Activated naive CD8-positive, alpha-beta T cell treated with anti-CD3 and anti-CD28 coated beads, Interleukin-2, amount 10 ng/mL, durations not matched to agents 7 days and 5 days (primary cell): ENCODE measurements at places on chromosomes 7 and 10.
A peak's percentile ranks its signal among the peaks of the same experiment; 100 is the strongest.

GRCh38 chr7:70756789-70757188 is 375.2 kb upstream of the GALNT17 start:
- H3K4me1 ChIP-seq = no peaks in the 10 kb centered on the region
- H3K27ac ChIP-seq = no peak overlapping the region
- no peak overlapping the region for H3K4me3 ChIP-seq
- no peak for DNase-seq
- no peaks in the 10 kb centered on the region for H3K36me3 ChIP-seq
- no peaks in the 10 kb centered on the region for H3K27me3 ChIP-seq

- H3K27ac ChIP-seq = no peak overlapping the region
- H3K4me1 ChIP-seq = peaks cover 2% of the 10 kb centered on the region
- H3K27me3 ChIP-seq = no peaks in the 10 kb centered on the region
- no peak for DNase-seq
- no peak overlapping the region for H3K4me3 ChIP-seq
- H3K36me3 ChIP-seq = no peaks in the 10 kb centered on the region
These were observed 69.9 kb downstream of the C10orf105 start for GRCh38 chr10:71649631-71650030.

- no peak for DNase-seq
- no peaks in the 10 kb centered on the region for H3K27me3 ChIP-seq
- no peak overlapping the region for H3K27ac ChIP-seq
These were observed 56.5 kb downstream of the PWWP2B start for GRCh38 chr10:132453470-132453861.

DNA sequence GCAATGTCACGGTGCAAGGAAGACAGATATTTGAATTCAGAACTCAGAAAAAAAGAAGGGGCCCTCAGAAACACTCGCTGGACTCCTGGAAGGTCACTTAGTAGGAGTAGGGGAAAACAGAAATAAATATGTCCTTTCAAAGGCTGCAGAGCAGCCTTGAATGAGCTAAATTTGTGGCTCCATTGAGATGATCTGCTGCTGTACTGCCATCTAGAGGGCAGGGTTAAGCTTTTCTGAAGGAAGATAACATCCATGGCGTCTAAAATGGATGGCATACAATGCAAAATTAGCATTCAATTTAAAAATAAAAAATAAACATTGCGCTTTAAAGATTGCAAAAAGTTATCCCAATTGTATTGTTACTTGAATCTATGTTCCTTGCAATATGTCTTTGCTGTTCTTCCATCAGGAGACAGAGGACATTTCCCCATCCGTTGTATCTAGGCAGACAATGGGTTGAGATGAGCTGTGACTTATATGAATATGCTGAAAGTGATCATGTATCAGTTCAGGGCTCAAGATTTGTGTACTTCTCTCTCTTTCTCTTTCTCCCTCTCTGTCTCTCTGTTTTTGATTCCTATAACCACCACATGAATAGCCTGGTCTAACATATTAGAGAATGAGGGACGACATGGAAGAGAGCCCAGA is 642.2 kb downstream of the SH2D4B start:
- no peaks in the 10 kb centered on the region for H3K36me3 ChIP-seq
- no peak overlapping the region for H3K27ac ChIP-seq
- DNase-seq = no peak
- H3K4me3 ChIP-seq = no peak overlapping the region
- no peaks in the 10 kb centered on the region for H3K4me1 ChIP-seq
- no peaks in the 10 kb centered on the region for H3K27me3 ChIP-seq

DNA sequence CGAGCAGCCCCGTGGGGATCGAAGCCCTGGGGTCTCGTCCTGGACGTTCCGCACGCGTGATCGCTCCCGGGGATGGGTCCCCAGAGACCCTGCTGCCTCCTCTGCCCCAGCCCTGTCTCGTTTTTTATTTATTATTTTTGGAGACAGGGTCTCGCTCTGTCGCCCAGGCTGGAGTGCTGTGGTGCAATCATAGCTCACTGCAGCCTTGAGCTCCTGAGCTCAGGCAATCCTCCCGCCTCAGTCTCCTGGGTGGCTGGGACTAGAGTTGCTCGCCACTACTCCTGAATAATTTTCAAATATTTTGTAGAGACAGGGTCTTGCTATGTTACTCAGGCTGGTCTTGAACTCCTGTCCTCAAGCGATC is 319 bp upstream of the STX1A start:
- peaks cover 28% of the 10 kb centered on the region for H3K4me1 ChIP-seq
- H3K36me3 ChIP-seq = no peaks in the 10 kb centered on the region
- H3K27ac ChIP-seq = peak overlapping the region; percentile 62
- no peak for DNase-seq
- peak overlapping the region; percentile 77 for H3K4me3 ChIP-seq
- peaks cover 32% of the 10 kb centered on the region for H3K27me3 ChIP-seq

GRCh38 chr7:129122078-129122750 is 22.3 kb upstream of the TSPAN33 start:
- peaks cover 3% of the 10 kb centered on the region for H3K27me3 ChIP-seq
- peaks cover 8% of the 10 kb centered on the region for H3K4me1 ChIP-seq
- H3K36me3 ChIP-seq = peaks cover 10% of the 10 kb centered on the region

- H3K27ac ChIP-seq = no peak overlapping the region
- H3K36me3 ChIP-seq = peaks cover 21% of the 10 kb centered on the region
These were observed 172.0 kb downstream of the MAD1L1 start for GRCh38 chr7:2060701-2061100.

DNA sequence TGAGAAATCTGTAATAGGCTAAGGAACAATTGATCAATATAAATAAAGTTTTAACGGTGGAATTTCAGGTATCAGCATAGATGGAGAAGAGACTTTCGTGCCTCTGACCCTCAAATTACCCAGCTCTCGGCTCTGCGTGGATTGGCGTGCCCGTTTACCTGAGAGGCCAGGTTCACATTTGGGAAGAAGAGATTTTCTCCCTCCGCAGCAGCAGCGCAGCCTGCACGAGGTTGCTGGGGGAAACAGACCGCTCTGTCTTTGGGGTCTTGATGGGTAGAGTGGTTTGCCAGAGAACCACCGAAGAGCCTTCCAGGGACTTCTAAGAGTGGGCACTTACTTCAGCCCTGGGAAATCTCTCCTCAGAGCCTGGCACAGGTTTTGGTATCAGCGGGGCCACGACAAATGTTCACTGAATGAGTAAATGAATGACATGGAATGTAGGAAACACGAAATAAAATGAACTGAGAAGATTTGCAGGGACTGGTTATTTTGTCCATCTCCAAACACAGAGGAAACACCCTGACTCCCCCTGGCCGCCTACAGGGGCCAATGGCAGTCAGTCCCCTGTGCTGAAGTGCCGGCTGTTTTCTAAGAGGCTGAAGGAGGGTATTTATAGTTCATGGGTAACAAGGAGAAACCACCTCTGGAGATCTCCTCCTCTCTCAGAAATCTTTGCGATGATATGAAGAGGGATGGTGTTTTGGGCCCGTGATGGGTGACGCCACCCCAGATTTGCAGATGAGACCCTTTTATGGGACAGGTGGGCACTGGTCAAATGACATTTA is 338.5 kb downstream of the ADARB2 start:
- H3K4me1 ChIP-seq = no peaks in the 10 kb centered on the region
- H3K4me3 ChIP-seq = no peak overlapping the region
- H3K27me3 ChIP-seq = no peaks in the 10 kb centered on the region

GRCh38 chr7:123768493-123768892 is 19.7 kb upstream of the WASL start:
- DNase-seq = no peak
- H3K27me3 ChIP-seq = peaks cover 18% of the 10 kb centered on the region
- peaks cover 2% of the 10 kb centered on the region for H3K36me3 ChIP-seq
- H3K4me3 ChIP-seq = no peak overlapping the region
- no peak overlapping the region for H3K27ac ChIP-seq
- no peaks in the 10 kb centered on the region for H3K4me1 ChIP-seq

DNA sequence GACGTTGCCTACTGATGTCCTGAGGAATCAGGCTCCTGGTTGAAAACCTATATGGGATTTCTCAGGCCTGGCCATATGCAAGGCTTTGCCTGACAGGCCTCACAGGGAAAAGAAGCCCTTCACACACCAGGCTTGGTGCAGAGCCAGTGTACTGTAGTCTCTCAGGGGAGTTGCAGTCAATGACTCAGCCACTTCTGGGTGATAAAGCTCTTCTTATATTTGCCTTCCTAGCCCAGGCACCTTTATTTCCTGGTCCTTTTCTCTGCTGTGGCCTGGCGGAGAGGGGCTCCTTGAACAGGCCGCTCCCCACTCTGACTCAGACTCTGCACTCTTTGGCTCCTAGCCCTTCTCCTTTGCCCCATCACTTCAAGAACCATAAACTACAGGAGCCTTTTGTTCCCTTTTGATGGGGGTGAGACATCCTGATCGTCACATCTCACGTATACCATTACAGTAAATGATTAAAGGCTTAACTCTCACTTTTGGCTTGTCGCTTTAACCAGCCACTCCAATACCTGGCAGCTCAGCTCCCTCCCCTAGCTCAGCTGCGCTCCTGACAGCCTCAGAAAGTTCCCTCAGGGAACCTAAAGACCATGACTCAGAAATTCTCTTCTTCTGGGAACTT is 33.5 kb downstream of the DPY19L1 start:
- H3K4me1 ChIP-seq = no peaks in the 10 kb centered on the region
- H3K36me3 ChIP-seq = peaks cover 6% of the 10 kb centered on the region
- no peak overlapping the region for H3K4me3 ChIP-seq
- no peaks in the 10 kb centered on the region for H3K27me3 ChIP-seq
- H3K27ac ChIP-seq = no peak overlapping the region

- no peak overlapping the region for H3K27ac ChIP-seq
- H3K4me1 ChIP-seq = no peaks in the 10 kb centered on the region
- peaks cover 15% of the 10 kb centered on the region for H3K27me3 ChIP-seq
- no peaks in the 10 kb centered on the region for H3K36me3 ChIP-seq
- no peak for DNase-seq
These were observed 139.8 kb downstream of the RPS24 start for GRCh38 chr10:78173360-78174015.

DNA sequence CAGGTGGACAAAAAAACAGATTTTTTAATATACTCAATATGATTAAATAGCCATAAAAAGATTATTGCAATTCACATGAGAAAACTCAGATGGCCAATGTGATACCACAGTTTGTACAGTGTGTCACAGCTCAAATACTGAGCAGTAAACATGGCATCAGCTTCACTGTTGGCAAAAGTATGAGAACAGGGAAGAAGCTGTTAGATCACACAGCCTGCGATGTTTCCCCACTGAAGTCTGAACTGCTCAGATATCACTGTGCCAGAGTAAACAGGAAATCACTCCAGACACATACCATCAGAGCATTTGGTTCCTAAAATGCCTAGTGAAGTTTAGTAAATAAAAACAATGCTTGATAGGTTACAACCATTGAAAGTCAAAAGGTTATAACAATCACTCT is 347.8 kb downstream of the ETV1 start:
- no peak for DNase-seq
- H3K36me3 ChIP-seq = no peaks in the 10 kb centered on the region
- no peaks in the 10 kb centered on the region for H3K4me1 ChIP-seq
- H3K4me3 ChIP-seq = no peak overlapping the region
- H3K27ac ChIP-seq = no peak overlapping the region
- no peaks in the 10 kb centered on the region for H3K27me3 ChIP-seq

DNA sequence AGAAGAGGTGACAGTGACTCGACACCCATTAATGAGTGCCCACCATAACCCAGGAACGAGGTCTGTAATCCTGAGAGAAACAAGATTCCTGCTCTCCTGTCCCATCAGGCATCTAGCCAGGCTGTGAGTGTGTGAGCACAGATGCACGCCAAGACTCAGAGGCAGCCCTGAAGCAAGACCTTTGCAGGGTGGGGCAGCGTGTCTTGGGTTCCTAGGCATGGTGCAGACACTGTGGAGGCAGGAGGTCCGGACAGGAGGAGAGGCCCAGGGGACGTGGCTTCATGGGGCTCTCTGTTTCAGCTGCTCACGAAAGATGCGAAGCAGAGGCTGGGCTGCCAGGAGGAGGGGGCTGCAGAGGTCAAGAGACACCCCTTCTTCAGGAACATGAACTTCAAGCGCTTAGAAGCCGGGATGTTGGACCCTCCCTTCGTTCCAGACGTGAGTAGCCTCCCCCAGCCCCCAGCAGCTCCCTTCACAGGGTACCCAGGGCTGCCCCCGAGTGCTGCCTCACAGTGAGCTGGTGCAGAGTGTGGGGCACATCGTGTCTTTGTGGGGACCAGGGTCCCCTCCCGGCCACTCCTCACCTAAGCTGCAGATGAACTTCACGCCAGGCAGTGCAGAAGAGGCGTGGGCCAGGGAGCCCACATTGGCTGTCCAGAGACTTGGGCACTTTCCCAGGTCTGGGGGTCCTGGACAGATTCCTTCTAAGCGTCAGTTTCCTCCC is 94.5 kb downstream of the RGS10 start:
- peaks cover 4% of the 10 kb centered on the region for H3K36me3 ChIP-seq
- H3K27ac ChIP-seq = no peak overlapping the region
- no peak for DNase-seq
- no peak overlapping the region for H3K4me3 ChIP-seq
- H3K4me1 ChIP-seq = peaks cover 12% of the 10 kb centered on the region

DNA sequence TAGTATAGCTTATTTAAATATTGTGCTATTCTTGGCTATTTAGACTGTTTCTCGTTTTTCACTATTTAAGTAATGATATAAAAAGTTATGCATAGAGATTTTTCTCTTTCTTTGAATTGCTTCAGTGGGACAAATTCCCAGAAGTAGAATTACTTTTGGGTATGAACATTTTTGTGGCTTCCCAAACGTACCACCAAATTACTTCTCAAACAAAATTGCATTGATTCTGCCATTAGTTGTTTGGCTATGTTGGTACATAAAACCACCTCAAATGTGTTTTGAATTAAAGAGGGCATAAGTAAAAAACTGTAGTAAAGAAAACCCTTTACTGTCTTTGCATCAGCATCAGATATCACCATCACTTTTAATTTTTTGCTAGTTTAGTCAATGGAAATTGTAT is 31.0 kb downstream of the AKR1B1 start:
- H3K4me1 ChIP-seq = peaks cover 14% of the 10 kb centered on the region
- no peak overlapping the region for H3K4me3 ChIP-seq
- peaks cover 4% of the 10 kb centered on the region for H3K27me3 ChIP-seq
- H3K27ac ChIP-seq = no peak overlapping the region
- no peak for DNase-seq

- no peak overlapping the region for H3K27ac ChIP-seq
- no peak for DNase-seq
- H3K27me3 ChIP-seq = peaks cover 29% of the 10 kb centered on the region
- no peak overlapping the region for H3K4me3 ChIP-seq
These were observed 23.3 kb downstream of the NPY start for GRCh38 chr7:24307326-24307725.

GRCh38 chr10:111158595-111158994 is 81.8 kb downstream of the ADRA2A start:
- no peaks in the 10 kb centered on the region for H3K4me1 ChIP-seq
- H3K36me3 ChIP-seq = no peaks in the 10 kb centered on the region
- no peak overlapping the region for H3K27ac ChIP-seq
- H3K27me3 ChIP-seq = peaks cover 20% of the 10 kb centered on the region

DNA sequence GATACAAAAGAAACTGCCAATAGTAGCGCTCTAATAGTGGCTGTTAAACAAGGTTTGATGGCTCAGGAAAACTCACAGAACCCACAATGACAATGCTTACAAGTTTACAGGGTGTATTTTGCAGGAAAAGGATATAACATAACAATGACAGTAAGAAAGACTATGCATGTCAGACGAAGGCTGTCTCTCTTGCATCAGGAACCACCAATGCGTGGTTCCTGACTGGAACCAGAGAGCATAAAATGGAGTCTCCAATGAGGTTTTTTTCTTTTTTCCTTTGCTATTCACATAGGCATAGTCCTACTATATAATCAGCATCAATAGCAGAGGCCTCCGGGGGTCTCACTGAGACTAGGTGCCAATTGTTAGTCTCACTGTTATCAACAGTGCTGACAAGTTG is 120.4 kb upstream of the STEAP1 start:
- no peaks in the 10 kb centered on the region for H3K36me3 ChIP-seq
- no peaks in the 10 kb centered on the region for H3K27me3 ChIP-seq
- H3K4me3 ChIP-seq = no peak overlapping the region
- no peak for DNase-seq
- no peaks in the 10 kb centered on the region for H3K4me1 ChIP-seq
